Right cardiac atrium (tissue), 5 donors: ENCODE measurements at places on chromosomes 11 and 22. TPM values are rescaled to one million over a fixed set of nuclear protein-coding genes. Genes with fewer than 3 reads are reported as not detected.
A peak's percentile ranks its signal among the peaks of the same experiment; 100 is the strongest.

DNA sequence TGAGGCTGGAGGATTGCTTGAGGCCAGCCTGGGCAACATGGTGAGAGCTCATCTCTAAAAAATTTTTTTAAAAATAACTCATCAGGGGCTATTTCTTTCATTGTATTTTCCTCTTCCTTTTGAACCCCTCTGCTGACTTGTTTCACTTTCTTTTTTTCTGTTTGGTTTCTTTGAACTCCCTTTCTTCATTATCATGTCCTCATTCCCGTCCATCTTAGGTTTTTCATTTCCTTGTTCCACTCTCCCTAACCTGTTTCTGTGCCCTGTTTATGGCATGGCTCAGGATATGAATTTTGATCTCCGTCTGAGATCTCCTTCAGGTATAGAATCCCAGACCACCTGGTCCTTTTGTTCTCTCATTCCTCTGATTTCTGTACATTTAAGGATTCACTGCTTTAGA, 12.5 kb downstream of the MARK2 start:
- DNase-seq = no peak

DNA sequence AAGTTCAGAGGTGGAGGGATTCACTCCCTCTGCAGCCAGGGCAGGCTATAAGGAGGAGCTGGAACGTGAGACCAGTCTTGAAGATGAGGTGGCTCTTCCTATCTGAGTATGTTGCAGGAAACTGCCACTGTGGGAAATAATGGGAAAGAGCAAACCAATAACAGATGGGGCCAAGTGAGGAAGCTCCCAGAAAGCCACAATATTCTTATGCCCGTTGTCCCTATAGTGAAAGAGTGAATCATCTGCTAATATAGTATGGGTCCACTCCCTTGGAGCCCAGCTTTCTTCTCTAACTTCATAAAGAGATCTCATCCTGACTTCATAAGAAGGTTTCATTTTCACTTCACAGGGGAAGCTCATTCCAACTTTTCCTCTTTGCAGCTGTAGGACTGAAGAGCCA, 206.4 kb downstream of the BLID start:
- DNase-seq = no peak

GRCh38 chr22:17257121-17258001, 38.1 kb upstream of the ADA2 start:
- DNase-seq = no peak

DNA sequence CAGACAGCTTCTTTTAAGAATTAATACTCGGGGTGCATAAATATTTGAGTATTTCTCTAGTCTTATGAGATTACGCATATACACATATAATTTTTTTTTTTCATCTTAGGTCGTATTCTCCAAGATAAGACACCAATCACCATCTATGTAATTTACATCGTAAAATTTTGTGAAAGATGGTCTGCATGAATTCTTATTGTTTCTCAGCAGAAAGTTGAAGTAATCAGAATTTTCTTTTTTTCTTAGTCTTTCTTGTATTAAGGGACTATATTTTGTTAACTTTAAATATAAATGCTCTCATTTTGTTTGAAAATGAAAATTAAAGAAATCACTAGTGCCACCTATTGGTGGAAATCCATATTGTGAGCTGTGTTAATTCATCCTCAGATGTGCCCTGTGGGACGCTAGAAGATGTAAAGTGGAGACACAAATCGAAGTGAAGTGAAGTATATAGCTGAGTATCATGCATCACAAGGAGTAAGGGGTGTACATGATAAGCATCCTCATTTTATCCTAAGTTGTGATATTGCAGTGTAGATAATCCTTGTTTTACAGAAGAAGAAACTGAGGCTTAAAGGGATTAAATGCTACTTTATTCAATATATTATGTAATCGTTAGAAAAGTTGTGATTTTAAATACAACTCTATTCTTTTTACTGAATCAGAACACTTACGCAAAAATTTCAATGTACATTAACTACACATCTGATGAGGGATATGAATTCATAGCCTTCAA, 2084.3 kb downstream of the LRRC4C start:
- no peak for DNase-seq

DNA sequence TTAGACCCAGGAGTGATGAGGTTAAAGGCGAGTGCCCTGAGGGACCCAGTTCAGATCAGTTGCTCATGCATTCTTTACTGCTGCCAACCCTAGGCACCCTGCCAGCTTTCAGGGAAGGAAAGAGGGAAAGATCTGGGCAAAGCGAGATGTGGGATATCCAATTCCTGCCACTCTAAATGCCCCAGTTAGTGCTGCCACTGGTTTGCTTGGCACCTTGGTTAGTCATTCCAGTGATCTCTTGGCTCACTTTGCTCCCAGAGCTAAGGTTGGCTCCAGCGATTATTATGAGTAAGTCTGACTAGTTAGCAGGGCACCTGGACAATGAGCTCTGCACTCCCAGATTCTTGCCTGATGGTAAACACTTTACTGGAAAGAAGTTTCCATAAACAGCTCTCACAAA, 85.0 kb downstream of the INSC start:
- DNase-seq = no peak

DNA sequence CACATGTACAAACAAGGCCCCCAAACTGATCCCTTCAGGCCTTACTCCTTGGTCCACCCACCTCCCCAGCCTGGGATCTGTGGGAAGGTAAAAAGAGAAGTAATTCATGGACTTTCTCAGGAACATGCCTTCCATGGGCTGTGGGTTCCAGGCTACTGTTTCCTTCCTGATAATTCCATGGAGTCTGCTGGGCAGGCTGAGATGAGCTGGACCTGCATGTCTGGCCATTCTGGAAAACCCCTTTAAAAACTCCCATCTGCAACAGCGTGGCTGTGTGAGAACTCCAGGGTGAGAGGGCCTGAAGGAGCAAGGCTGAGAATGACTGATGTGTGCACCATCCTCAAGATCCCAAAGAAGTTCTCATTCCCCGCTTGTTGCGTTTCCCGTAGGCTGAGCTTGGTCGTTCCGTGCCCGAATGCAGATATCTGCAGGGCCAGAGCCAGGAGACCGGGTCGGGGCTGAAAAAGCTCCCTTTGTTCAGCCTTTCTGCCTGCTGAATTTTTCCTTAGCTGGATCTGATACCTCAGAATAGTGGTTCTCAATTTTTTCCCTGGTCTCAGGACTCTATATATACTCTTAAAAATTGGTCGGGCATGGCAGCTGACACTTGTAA, 72.9 kb downstream of the NAT10 start:
- no peak for DNase-seq

GRCh38 chr11:134341805-134342571, 10.2 kb downstream of the GLB1L2 start:
- DNase-seq = no peak

GRCh38 chr22:47465222-47465621, 702.8 kb downstream of the TBC1D22A start:
- DNase-seq = no peak

DNA sequence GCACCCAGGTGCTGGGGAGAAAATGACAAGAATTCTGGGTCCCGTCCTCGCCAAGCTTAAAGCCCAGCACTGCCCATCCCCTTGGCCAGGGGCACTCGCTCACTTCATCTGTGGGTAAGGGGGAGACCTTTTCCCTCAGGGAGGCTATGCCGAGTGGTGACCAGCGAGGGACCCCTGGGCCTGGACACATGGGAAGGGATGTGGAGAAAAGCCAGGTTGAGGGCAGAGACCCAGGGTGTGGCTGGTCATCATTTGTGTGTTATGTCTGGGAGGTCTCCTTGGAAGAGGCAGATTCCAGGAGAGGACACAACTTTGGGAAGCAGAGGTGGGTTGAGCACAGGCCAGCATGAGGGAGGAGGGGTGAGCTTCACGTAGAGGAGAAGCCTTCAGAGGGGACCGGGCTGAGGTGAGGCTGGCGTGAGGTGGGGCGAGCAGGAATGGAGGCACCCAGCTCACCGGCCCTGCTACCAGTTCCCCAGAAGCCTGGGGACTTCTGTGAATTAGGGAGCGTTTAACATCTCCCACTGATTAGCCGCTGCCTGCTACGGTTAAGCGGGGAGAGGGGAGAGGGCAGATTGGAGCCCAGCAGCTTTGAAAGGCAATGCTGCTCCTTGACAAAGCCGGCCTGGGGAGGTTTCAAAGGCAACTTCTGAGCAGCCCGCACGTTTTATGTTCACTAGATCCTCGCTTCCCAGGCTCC, 25.8 kb upstream of the NECTIN1 start:
- DNase-seq = no peak

- DNase-seq = no peak
Observed at GRCh38 chr11:116275635-116276034, 497.2 kb downstream of the BUD13 start.

- no peak for DNase-seq
Observed at GRCh38 chr22:24497841-24498258, 2.7 kb downstream of the UPB1 start.

GRCh38 chr11:6745465-6746015, 26.2 kb downstream of the OR2AG2 start:
- DNase-seq = no peak

GRCh38 chr11:65311170-65311678, 3.4 kb upstream of the CDC42EP2 start:
- peak; percentile 76 for DNase-seq

- DNase-seq = no peak
Observed at GRCh38 chr11:46493791-46494190, 100.0 kb downstream of the AMBRA1 start.

DNA sequence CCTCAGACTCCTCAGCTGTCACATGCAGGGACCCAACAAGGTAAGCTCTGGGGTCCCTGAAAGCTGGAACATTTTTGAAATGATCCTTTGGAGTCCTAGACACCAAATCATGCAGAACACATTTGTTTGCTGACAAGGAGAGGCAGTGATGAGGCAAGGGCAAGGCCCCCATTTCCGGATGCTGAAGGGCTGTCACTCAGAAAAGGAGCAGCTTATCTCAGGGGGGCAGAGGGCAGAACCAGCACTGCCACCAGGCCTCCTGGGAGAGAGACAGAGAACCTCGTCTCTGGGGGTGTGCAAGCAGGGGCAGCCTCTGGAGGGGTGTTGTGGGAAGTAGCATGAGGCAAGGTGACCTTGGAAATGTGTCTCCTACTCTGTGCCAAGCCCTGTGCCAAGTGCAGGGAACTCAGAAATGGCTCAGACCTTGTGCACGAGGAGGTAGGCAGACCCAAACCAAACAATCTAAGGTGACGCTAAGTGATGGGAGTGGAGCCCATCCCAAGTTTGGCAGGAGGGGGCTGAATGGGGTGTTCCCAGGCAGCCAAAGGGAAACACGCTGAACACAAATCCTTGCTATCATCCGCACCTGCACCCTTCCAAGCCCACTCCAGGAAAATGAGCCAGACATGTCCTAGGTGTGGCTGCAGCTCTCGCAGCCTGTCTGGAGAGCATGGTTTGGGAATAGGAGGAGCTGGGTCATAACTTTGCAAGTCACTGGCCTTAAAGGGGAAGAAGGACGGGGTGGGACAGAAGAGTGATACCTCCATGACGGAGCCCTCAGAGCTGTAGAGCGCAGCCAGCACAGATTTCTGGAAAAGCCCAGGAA, 94.2 kb downstream of the PDE2A start:
- DNase-seq = no peak

- no peak for DNase-seq
Observed at GRCh38 chr11:4125141-4125540, 30.5 kb downstream of the RRM1 start.

DNA sequence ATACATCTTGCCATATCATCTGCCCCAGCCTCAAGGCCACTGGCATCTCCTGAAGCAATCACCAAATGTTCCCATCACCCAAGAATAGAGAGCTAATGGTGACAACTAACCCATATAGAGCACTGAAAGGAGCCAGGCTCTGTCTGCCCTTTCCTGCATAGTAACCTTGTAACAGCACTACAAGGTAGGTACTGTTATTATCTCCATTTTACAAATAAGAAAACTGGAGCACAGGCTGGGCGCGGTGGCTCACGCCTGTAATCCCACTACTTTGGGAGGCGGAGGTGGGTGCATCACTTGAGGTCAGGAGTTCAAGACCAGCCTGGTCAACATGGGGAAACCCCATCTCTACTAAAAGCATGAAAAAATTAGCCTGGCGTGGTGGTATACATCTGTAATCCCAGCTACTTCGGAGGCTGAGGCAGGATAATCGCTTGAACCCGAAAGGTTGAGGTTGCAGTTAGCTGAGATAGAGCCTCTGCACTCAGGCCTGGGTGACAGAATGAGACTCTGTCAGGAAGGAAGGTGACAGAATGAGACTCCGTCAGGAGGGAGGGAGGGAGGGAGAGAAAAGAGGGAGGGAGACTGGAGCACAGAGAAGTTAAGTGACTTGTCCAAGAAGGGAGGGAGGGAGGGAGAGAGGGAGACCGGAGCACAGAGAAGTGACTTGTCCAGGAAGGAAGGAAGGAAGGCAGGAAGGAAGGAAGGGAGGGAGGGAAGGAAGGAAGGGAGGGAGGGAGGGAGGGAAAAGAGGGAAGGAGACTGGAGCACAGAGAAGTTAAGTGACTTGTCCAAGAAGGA, 2.2 kb downstream of the SLC35F2 start:
- DNase-seq = no peak

GRCh38 chr11:16095756-16096155, 260.6 kb downstream of the SOX6 start:
- DNase-seq = no peak

GRCh38 chr11:58192229-58192628, 3.4 kb downstream of the OR9Q2 start:
- DNase-seq = no peak

DNA sequence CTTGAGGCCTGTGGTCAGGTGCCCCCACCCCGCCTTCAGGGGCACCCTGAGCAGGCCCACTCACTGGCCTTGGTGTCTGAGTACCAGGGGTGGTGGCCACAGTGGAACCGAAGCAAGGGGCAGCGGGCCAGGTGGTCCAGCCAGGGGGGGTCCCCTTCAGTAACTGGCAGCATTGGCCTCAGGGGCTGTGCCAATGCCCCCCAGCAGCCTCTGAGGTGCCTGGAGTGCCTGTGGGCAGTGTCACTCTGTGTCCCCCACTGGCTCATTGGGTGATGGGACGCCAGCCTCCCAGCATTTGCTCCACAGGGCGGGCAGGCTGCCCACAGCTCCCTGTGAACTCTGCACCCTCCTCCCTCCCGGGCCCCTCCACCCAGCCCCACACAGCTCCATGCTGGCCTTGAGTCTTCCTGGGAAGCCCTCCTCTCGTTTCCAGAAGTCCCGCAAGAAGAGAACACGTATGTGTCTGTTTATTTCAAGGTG, 29.5 kb upstream of the CARS1 start:
- no peak for DNase-seq

DNA sequence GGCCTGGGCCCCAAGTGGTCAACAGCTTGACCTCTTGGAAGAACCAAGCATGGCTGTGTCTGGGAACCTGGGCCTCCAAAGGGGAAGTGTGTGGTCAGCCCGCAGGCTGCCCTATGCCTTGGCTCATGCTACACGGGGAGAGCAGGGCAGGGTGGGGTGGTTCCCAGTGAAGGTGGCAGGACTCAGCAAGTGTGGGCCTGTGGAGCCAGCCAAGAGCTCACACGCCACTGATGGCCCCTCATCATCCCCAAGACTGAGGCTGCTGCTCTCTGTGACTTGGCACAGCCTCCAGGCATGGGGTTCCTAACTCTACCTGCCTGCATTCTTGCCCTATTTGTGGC, 15.9 kb upstream of the DGCR8 start:
- DNase-seq = no peak

The OR51G2 gene
- not detected for total RNA-seq

The ACCS gene
- total RNA-seq = 11.4 TPM

The OR51B5 gene
- total RNA-seq = 0.33 TPM

The SMIM38 gene
- total RNA-seq = 0.25 TPM

The P2RY2 gene
- total RNA-seq = 9.2 TPM

The PGR gene
- total RNA-seq = 7.2 TPM

The AQP11 gene
- total RNA-seq = 1.2 TPM

The HBG2 gene
- total RNA-seq = 1.1 TPM

The FGF3 gene
- not detected for total RNA-seq

The OR8D1 gene
- not detected for total RNA-seq

The PGA5 gene
- 3.4 TPM for total RNA-seq

The ALDH3B2 gene
- not detected for total RNA-seq

The TRIM29 gene
- 0.34 TPM for total RNA-seq

The RASSF10 gene
- 3.1 TPM for total RNA-seq

The ROBO4 gene
- 13.8 TPM for total RNA-seq

The GAL3ST1 gene
- not detected for total RNA-seq

The PKDREJ gene
- total RNA-seq = 0.06 TPM

The FAM180B gene
- total RNA-seq = not detected
